ENCODE measurements at places on chromosomes 1 and 21.

DNA sequence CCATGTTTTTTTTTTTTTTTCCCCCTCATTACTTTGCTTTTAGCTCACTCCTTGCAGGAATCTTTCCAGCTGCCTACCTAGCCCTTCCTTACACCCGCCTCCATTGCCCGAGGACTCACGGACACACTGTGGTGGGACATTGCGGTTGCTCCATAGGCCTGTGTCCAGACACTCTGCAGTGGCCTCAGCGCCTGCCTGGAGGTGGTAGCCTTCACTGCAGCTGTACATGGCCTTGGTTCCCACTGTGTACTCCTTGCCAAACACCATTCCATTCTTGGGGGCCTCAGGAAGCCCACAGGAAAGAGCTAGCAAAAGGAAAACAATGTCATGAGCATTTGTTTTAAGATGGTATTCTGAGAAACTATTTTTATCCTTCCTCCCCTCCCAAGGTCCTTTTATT lies 99.9 kb downstream of the ZSCAN20 start:
- no peak for DNase-seq

GRCh38 chr1:185834371-185834905 lies 100.2 kb downstream of the HMCN1 start:
- DNase-seq: no peak

DNA sequence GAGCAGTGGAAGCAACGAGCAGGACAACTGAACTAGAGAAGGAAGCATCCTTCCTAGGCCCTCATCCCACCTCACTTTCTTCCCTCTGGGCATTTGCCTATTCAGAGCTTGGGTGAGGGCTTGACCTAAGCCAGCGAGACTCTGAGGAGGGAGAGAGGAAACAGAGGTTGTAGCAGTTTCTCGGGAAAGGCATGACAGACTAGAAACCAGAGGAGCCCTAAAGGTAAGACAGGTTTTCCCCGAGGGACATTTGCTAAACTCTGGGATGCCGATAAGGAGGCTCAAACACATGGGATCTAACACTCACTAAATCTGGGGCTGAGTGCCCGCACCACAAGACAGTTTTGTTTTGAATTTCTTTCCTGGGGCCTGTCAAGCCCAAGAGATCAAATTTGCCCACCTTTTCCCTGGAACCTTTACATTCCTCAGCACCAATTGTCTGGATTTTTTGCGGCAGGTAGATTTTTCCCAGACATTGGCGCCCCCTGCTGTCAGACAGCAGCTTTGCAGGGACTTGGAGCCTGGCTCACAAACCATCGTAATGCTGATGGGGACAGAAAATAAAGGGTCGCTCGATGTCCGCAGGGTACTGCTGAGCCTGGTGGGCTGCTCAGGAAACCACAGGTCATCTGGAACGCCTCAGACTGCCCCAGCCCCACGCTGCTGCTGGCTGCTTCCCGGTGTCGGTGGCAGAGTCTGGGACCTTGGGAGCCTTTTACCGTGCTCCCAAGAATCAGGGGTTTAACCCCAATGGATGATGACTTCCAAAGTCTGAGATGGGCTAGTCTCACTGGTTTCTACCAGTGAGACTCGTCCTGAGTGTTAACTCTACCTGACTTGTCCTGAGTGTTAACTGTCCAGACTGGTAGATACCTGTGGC lies 23.4 kb upstream of the TSPAN2 start:
- peak; percentile 74 for DNase-seq

- no peak for DNase-seq
Observed at GRCh38 chr21:34687065-34687464, 18.3 kb downstream of the CLIC6 start.

- DNase-seq: no peak
Observed at GRCh38 chr1:2601721-2602303, 15.2 kb downstream of the PRXL2B start.

DNA sequence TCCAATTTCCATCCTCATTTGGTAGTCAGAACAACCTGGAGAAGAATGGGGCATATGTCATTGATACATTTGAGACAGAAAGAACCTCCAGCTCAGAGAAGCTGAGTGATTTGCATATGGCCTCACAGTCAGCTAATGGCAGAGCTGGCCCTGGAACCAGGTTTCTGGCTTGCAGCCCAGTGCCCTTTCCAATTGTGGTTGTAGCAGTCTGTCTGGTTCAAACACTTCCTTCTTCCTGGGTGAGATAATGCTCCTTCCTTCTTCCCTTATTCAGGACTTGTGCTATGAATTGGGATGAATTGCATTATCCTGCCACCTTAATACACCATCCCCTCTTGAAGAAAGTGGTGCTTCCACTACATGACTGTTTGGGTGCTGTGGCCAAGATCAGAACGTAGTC lies 24.2 kb downstream of the SLC5A9 start:
- DNase-seq: no peak

GRCh38 chr1:197021716-197022115 lies 44.4 kb downstream of the CFHR5 start:
- no peak for DNase-seq

DNA sequence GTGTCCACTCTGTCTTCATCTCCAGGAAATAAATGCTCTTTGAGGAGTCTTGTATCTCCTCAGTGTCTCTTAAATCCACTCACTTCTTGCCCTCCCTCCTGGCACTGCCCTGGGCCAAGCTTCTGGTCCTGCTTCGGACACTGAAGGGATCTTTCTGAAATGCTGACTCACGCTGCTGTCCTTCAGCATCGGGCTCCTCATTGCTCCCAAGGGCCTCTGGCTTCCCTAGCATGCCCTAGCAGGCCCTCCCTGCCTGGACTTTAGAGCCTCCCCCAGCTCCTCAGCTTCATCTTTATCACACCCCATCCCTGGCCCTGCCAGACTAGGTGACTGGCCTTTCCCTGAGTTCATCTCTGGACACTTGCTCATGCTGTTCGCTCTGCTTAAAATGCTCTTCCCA lies 96.6 kb downstream of the FOXD2 start:
- no peak for DNase-seq

- DNase-seq: no peak
Observed at GRCh38 chr1:177301425-177302124, 130.8 kb downstream of the BRINP2 start.

- DNase-seq: no peak
Observed at GRCh38 chr1:195458365-195458764, 1149.9 kb downstream of the KCNT2 start.

GRCh38 chr1:13549521-13549920 lies 34.1 kb upstream of the PDPN start:
- no peak for DNase-seq
